ENCODE measurements at places on chromosomes 7 and 10.
A peak's percentile ranks its signal among the peaks of the same experiment; 100 is the strongest.

DNA sequence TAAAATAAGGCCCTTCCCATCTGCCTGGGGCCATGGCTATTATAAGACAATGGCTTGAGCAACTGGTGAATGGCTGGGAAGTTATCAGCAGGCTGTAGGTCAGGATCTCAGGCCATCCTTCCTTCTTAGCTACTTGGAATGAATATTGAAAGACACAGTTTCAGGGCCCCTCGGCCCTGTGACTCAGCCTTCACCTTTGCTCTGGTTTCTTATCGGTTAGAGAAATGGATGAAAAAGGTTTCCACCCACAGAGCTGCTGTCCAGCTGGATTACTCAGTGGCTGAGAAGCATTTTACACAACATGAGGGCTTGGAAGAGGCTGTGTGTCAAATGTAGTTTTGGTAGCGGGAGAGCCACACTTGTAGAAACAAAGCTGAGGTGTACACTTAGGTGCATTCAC is 9.4 kb downstream of the ACSL5 start:
- no peak for DNase-seq

DNA sequence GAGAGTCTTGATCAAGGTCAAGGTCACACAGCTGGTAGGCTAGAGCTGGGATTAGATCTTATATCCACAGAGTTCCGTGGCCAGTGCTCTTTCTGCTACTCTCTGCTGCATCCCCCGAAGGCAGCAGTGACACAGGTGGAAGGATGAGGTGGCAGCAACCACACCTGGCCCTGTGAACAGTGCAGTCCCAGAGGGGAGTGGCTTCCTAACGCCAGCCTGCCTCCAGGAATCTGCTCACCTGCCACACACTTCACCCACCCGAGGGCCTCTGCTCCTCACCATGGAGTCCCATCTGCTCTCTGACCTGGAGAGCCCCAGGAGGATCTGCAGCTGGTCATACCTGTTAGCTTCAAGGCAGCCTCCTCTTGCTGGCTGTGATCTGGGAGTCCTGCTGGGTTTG is 484.2 kb downstream of the PLXNA4 start:
- DNase-seq: no peak

DNA sequence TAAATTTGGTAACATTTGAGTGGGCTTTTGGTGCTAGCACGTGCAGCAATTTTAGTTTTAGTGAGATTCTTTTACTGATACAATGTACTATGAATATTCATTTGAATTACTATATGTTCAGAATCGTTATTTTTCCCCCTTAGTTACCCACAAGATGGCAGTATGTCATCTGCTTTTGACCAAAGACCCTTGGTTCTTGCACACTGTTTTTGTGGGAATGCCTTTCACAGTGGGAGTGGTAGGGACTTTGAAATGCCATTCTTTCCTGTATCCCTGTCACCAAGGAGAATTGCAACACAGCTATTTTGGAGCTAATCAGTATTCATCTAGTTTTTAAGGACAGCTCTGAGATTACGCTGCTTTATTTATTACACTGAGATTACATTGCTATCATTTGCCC is 40.6 kb downstream of the SEC23IP start:
- DNase-seq: peak; percentile 4

DNA sequence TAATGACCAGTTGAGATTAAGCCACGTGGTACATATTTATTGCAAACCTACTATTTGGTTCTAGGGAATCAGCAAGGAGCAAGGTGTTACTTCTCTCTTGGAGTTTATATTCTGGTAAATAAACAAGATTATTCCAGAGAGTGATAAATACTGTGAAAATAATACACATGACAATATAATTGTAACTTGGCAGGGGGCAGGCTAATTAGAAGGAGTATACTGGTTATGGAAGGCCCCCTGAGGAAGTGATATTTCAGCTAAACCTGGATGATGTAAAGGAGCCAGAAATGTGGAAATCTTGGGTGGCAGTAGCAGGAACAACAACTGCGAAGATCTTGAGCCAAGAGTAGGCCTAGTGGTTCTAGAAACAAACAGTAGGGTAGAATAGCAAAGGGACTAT is 111.8 kb downstream of the SDK1 start:
- DNase-seq: no peak

DNA sequence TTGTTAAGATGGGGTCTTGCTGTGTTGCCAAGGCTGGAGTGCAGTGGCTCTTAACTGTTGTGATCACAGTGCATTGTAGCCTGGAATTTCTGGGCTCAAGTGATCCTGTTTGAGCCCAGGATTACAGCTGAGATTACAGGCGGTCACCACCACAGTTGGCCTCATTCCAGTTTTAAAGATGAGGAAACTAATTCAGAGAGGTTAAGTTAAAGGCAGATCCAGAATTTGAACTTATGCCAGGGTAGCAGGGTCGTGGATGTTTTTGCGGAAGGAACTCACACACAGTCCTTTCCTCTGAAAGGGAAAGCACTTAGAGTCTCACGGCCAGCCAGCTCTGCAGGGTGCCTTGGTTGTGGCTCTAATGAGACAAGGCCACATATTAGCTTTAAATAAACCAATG is 84.7 kb downstream of the MMRN2 start:
- DNase-seq: peak; percentile 98

GRCh38 chr7:70540641-70541040 is 591.3 kb upstream of the GALNT17 start:
- no peak for DNase-seq

GRCh38 chr10:32273336-32273735 is 73.6 kb downstream of the EPC1 start:
- DNase-seq: peak; percentile 66

Data from MV-4-11 (cell line).